ENCODE measurements at places on chromosomes 6 and 20. TPM values are rescaled to one million over a fixed set of nuclear protein-coding genes. Genes with fewer than 3 reads are reported as not detected.

The TCF21 gene
- not detected for total RNA-seq

The LCA5 gene
- 7.0 TPM for total RNA-seq

The PSORS1C2 gene
- total RNA-seq: not detected

The SAMD5 gene
- 0.23 TPM for total RNA-seq

All from Panc1 (cell line).